ENCODE measurements at places on chromosomes 4 and X.

DNA sequence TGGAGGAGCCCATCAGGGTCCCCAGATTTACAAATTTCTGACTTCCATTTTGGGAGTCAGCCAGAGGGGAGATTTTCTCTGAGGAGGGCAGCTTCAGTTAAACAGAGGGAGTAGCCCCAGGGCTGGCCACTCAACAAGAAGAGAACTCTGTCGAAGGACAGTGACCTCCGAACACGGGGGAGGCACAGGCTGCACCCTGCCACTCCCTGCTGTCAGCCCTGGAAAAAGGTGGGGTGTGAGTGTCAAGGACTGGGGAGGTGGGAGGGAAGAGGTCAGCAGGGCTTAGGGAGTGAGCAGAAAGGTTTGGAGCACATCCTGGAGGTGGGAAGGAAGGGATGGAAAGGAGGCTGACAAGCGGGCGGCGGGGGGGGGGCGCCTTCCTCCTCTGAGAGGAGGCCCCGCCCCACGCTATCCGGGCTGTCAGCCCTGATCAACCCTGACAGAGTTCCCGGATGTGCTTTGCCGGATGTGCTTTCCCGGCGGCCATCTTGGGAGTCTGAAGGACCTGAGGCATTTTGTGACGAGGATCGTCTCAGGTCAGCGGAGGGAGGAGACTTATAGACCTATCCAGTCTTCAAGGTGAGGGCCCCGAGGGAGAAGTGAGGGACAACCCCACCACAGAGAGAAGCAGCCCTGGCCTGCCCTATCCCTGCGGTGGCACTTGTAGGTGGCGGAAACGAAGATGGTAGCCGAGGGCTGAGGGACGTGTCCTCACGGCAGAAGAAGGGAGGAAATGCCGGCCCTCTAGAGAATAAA, at the start of gene MAGEC1:
Gene MAGEC1 (plus strand): TSS at position 495 of the 756 bp plus-strand sequence. CDS start 1,179 bp downstream, outside the sequence.
- H3K4me3 ChIP-seq: no peak within 1 kb of the TSS
- no peaks in the 10 kb centered on the region for H3K36me3 ChIP-seq
- no peaks in the 10 kb centered on the region for H3K4me1 ChIP-seq
- H3K27ac ChIP-seq: no peak within 1 kb of the TSS
- H3K27me3 ChIP-seq: no peaks in the 10 kb centered on the region
- no peak for DNase-seq

DNA sequence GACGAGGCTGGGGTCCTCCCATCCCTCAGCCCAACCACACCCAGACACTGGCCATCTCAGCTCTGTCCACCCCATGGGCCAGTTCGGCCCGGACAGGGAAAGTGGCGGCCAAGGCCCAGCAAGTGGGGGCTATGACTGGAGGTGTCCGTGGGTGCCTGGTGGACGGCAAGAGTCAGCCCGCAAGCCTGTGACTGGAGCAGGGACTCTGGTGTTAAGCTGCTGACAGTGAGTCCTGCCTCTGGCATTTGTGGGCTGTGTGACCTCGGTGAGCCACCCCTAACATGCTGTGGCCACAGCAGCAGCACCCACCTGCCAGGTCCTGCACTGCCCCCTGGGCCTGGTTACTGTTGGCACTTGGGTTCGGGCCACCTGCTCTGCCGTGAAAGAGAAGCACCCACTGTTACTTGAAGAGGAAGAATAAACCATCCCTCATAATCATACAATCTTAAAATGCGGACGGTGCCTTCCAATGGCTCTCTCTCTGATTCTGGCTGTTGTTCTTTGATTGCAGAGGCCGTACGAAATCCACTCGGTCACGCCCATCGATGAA, 252.0 kb downstream of the EVC2 start:
- no peak for DNase-seq
- no peaks in the 10 kb centered on the region for H3K4me1 ChIP-seq
- no peak overlapping the region for H3K4me3 ChIP-seq
- H3K36me3 ChIP-seq: peaks cover 4% of the 10 kb centered on the region

GRCh38 chrX:108947205-108947604, 210.8 kb upstream of the IRS4 start:
- DNase-seq: no peak
- H3K27ac ChIP-seq: no peak overlapping the region
- no peaks in the 10 kb centered on the region for H3K4me1 ChIP-seq

DNA sequence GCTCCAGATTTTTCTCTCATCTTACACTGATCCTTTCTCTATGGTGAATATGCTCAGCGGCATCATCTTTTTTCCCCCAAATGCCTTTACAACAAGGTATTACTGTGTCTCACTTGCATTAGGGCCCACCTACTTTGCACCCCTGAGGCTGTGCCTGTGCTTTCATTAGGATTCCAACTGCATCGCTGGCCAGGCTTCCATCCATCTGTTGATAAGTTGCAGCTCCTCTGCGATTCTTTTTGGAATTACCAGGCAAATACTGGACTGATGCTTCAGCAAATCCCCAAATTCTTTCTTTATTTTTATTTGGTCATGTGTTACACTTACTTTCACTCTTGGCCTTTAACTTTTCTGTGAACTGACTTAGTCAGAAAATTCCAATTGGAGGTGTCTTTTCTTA, 77.3 kb downstream of the AFF2 start:
- no peak for DNase-seq
- no peaks in the 10 kb centered on the region for H3K36me3 ChIP-seq
- H3K27ac ChIP-seq: no peak overlapping the region
- H3K4me1 ChIP-seq: no peaks in the 10 kb centered on the region

DNA sequence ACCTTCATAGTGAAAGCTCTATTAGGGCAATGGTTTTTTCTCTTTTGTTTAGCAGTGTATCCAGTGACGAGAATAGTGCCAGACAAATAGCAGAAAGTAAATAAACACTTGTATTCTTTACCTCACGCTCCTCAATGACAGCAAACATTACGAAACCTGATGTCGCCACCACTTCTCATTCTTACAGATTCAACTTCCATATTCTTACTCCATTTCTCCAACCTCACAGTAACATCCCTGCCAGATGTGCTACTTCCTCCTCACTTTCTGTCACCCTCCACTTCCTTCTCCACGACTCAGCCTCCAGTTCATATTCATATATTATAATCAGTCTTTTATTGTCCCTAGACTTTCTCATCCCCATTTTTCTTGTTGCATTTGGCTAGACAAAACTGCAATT, 1956.2 kb upstream of the AGA start:
- DNase-seq: no peak
- no peaks in the 10 kb centered on the region for H3K27me3 ChIP-seq
- H3K36me3 ChIP-seq: no peaks in the 10 kb centered on the region
- no peak overlapping the region for H3K27ac ChIP-seq

- no peak within 1 kb of the TSS for H3K27ac ChIP-seq
- peak within 1 kb of the TSS; percentile 82 for H3K4me3 ChIP-seq
- DNase-seq: peak; percentile 12
- H3K27me3 ChIP-seq: peaks cover 8% of the 10 kb centered on the region
- no peaks in the 10 kb centered on the region for H3K36me3 ChIP-seq
These were observed at the start of gene AFF2 for GRCh38 chrX:148500423-148501385. Gene AFF2, plus strand, starts transcription at chrX:148500617. Its CDS starts 481 bp downstream, at chrX:148501098.

DNA sequence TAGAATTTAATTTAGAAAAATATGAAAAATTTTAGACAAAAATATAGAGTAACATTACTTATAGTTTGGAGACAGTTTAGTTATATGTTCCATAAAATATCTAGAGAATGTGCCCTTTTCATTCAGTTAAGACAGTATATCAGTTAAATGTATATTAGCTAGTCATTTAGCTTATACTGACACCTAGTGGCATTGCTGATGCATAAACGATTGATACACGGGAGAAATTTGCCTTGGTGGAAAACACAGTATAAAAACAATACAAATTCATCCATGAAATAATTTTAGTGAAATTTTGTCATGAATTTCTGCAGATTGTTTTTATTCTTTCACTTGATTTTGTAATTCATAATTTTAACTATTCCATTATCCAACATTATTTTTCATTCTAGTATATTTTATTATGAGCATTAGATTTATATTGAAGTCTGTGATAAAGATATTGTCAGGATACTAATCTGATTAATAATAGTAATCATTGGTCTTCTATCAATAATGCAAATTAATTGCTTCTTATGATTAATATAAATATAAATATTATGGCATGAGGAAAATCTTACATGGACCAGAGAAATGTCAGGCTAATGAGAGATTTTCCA, 219.0 kb downstream of the TLL1 start:
- no peak for DNase-seq
- no peaks in the 10 kb centered on the region for H3K4me1 ChIP-seq
- no peaks in the 10 kb centered on the region for H3K27me3 ChIP-seq
- H3K27ac ChIP-seq: no peak overlapping the region
- no peaks in the 10 kb centered on the region for H3K36me3 ChIP-seq
- H3K4me3 ChIP-seq: no peak overlapping the region

DNA sequence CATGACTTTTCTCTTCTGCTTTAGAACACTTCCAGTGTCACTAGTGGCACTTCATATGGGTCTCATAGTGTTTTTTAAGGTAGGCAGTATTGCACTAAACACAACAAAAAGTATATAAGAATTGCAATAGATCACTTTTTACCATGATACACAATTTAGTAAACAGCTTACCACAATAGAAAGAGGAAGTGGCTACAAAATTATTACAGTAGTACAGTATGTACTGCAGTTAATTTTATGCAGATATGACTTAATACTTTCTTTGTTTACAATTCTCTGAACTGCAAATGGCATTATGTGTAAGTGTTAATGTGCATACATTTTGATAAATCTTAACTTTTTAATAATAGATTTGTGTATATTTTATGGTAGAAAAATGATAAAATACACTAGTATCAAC, 157.3 kb downstream of the RRAGB start:
- no peaks in the 10 kb centered on the region for H3K36me3 ChIP-seq
- no peak overlapping the region for H3K27ac ChIP-seq
- H3K4me3 ChIP-seq: no peak overlapping the region
- peaks cover 25% of the 10 kb centered on the region for H3K27me3 ChIP-seq
- no peaks in the 10 kb centered on the region for H3K4me1 ChIP-seq
- DNase-seq: no peak

- no peak for DNase-seq
- H3K4me3 ChIP-seq: no peak overlapping the region
- H3K4me1 ChIP-seq: no peaks in the 10 kb centered on the region
- no peak overlapping the region for H3K27ac ChIP-seq
- no peaks in the 10 kb centered on the region for H3K27me3 ChIP-seq
These were observed 42.7 kb upstream of the RAPGEF2 start for GRCh38 chr4:159060161-159060560.

DNA sequence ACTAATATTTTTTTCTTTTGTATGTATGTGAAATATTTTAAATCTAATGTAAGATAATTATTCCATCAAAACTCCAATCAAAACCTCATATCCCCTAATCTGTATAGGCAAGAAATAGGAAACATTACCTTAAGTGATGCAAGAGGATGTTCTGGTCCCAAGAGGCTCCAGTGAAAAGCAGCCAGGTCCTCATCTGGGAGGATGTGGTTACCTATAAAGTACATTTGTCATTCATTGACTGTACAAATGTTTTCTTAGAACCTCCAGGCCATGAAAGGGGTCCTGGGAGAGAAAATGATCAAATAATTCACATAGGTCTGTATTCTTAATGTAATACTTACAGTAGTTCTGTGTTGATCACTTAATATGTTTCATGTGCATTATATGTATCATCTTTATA, 25.5 kb downstream of the FAM120C start:
- H3K4me1 ChIP-seq: no peaks in the 10 kb centered on the region
- H3K27me3 ChIP-seq: no peaks in the 10 kb centered on the region
- DNase-seq: no peak

DNA sequence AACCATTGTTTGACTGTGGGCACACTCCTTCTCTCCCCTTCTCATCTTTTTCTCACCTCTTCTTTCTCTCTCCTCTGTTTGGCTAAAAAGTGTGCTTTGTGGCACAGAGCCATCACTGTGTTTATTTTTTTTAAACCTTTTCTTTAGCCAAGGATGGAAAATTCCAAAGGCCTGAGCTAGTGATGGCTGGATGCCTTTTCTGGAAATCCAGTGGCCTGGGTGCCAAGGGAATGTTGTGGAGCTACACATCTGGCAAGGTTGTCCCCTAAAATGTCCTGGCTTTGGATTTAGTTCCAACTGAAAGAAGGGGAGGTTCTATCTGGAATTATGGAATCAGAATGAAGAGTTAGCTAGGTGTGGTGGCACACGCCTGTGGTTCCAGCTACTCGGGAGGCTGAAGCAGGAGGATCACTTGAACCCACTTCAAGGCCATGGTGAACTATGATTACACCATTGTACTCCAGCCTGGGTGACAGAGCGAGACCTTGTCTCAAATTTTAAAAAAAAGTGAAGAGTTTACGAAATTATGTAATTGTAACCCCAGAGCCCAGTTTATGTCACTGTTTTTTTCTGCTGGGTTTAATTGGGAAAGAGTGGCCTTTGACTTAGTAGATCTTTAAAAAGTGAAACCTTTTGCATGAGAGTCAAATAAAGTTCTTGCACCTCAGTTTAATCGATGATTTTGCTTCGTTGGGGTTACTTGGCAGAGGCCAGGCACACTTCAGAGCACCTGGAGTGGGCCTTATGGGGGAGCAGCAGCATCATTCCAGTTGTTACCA, 17.7 kb downstream of the DOCK11 start:
- H3K4me1 ChIP-seq: peaks cover 25% of the 10 kb centered on the region
- peaks cover 12% of the 10 kb centered on the region for H3K36me3 ChIP-seq
- H3K27me3 ChIP-seq: no peaks in the 10 kb centered on the region
- no peak for DNase-seq
- peak overlapping the region; percentile 61 for H3K4me3 ChIP-seq
- H3K27ac ChIP-seq: peak overlapping the region; percentile 7

GRCh38 chr4:145487631-145488030, 6.0 kb downstream of the SMAD1 start:
- no peaks in the 10 kb centered on the region for H3K36me3 ChIP-seq
- H3K4me1 ChIP-seq: no peaks in the 10 kb centered on the region
- H3K27me3 ChIP-seq: no peaks in the 10 kb centered on the region
- no peak overlapping the region for H3K4me3 ChIP-seq

All from effector memory CD8-positive, alpha-beta T cell (primary cell).